ENCODE measurements at places on chromosomes 5 and 9.

DNA sequence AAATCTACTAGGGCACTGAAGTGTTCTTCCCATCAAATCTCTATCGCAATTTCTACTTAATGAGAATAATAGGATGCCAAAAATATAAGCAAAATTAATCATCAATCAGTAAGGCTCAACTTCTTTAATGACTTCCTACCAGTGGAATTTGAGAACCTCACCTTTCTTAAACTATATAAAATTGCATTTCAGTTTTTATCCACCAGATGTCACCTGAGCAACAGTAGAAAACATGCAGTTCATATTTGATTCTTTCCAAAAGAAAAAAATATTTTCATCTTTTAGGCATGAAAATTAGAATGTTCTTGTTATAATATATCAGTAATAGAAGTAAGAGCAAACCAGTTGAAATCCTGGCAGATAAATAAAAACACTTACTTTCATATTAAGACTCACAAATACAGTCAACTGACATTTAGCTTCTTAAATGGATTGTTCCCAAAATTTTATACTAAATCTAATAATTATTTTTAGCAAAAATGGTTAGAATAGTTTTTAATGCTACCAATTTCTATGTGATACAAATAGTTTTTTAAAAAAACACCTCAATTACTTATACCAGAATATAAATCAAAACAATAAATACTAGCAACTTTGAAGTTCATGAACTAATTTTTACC is 13.4 kb upstream of the CCDC112 start:
- DNase-seq = no peak

DNA sequence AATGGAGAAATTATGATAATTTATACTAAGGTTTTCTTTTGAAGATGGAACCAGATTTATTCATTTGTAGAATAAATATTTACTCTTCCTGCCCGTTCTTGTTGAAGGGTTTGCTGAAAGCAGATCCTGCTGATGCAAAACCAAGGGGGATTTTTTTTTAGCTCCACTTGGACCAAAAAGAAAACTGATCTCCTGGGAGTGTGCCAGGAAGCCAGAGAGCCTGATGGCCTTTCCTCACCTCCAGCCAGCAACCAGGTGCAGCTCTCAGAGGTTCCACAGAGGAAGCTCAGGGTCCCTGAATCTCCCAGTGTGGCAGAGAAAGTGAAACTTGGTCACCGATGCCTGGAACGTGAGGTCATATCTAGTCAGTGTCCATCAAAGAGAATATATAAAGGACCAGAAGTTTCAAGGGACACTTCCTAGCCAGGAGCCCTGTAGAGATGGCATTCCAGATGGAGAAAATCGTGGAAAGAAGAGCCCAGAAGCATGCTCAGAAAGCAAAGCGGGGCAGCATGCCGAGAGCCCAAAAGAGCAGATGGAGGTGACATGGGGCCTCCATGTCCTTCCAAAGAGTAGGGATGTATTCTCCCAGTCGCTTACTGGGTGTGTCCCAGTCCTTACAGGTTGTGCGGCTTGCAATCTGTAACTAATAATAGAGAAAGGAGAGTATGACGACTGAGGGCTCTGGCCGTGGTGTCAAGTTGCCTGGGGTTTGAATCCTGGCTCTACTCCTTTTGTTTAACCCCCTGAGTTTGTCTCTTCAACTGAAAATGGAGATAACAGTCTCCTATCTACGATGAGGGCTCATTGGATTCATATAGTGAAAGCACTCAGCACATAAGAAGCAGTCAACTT is 12.2 kb downstream of the AFAP1L1 start:
- no peak for DNase-seq

DNA sequence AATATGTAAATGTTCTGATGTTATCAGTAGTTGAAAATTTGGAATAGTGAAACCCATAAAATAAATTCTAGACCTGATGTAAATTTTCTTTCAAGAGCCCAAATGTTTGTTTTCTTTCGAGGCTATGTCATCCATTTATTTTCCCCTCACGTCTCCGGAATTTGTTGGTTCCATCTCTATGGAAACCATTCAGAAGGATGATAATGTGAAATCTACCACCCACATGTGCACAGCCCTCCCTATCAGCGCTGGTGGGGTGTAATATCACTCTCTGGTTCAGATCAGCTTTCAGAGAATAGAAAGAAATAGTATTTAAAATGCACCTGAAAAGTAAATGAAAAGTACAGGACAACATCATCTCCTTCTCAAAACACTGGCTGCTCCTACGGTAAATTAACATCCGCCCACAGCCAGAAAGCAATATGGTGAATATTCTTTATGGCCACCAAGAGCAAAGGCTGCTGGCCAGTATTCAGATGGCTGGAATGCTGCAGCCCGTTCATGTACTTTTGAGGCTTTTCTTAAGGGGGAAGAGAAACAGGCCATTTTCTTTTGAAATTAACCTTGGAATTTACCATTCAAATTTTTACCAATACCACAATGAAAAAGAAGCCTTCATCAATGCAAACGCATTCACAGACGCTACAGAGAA is 28.5 kb downstream of the GLDC start:
- no peak for DNase-seq

- no peak for DNase-seq
Observed at GRCh38 chr5:116011046-116011445, 21.2 kb upstream of the ARL14EPL start.

- no peak for DNase-seq
Observed at GRCh38 chr5:143695941-143696340, 116.0 kb upstream of the HMHB1 start.

DNA sequence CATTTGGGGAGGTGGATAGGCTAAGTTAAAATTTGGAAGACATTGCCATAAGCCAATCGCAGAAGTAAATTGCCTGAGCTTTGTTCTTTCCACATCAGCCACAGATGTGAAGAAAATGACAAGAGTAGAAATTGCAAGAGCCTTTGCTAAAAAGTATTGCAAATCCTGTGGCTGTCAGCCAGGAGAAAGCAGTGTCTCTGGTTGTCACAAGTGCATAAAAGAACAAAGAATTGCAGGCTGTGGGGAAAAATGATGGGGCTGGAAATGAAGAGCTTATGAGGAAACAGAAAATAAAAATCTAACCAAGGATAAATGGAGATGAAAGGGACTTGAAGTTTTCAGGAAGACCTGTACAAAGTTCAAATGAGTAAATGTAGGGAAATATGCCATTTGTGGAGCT is 344.8 kb downstream of the CSNK1G3 start:
- no peak for DNase-seq

All from mesothelial cell of epicardium (in vitro differentiated cells).